Heart right ventricle (tissue), 16 donors: ENCODE measurements at places on chromosomes 12 and 14. TPM values are rescaled to one million over a fixed set of nuclear protein-coding genes. Genes with fewer than 3 reads are reported as not detected.

SRRM4 gene
- 0.37 TPM for polyA plus RNA-seq

KERA gene
- polyA plus RNA-seq = not detected

BDKRB2 gene
- polyA plus RNA-seq = 0.59 TPM

SYT10 gene
- polyA plus RNA-seq = not detected

LRRC10 gene
- 31.4 TPM for polyA plus RNA-seq

KRT7 gene
- polyA plus RNA-seq = 1.4 TPM

HCAR1 gene
- polyA plus RNA-seq = 0.04 TPM

TMPRSS12 gene
- not detected for polyA plus RNA-seq

PPP1R13B gene
- polyA plus RNA-seq = 21.6 TPM

PTPRO gene
- 0.29 TPM for polyA plus RNA-seq

C1QL4 gene
- not detected for polyA plus RNA-seq

KRT2 gene
- polyA plus RNA-seq = not detected

SCN8A gene
- polyA plus RNA-seq = 0.01 TPM

ATP2B1 gene
- 5.9 TPM for polyA plus RNA-seq

SYNE3 gene
- 1.5 TPM for polyA plus RNA-seq

C12orf54 gene
- polyA plus RNA-seq = not detected

PWP1 gene
- polyA plus RNA-seq = 17.6 TPM

KRT5 gene
- polyA plus RNA-seq = 0.90 TPM

EXOC3L4 gene
- polyA plus RNA-seq = 0.51 TPM

GPR84 gene
- 0.45 TPM for polyA plus RNA-seq

ARHGAP9 gene
- polyA plus RNA-seq = 6.7 TPM

GAPDH gene
- 6,426 TPM for polyA plus RNA-seq

CFAP251 gene
- 0.66 TPM for polyA plus RNA-seq

LIN7A gene
- polyA plus RNA-seq = 6.2 TPM

DNAJC22 gene
- polyA plus RNA-seq = not detected

NKX2-8 gene
- polyA plus RNA-seq = not detected

SERPINA9 gene
- not detected for polyA plus RNA-seq

C12orf56 gene
- polyA plus RNA-seq = not detected

RNASE7 gene
- polyA plus RNA-seq = 0.03 TPM

FAM234B gene
- 1.1 TPM for polyA plus RNA-seq

TMTC2 gene
- 1.8 TPM for polyA plus RNA-seq

HOXC13 gene
- polyA plus RNA-seq = not detected

A2ML1 gene
- polyA plus RNA-seq = 0.13 TPM

ZBTB39 gene
- polyA plus RNA-seq = 1.3 TPM

FZD10 gene
- polyA plus RNA-seq = 0.07 TPM
